ENCODE measurements at places on chromosomes 3 and 15. TPM values are rescaled to one million over a fixed set of nuclear protein-coding genes. Genes with fewer than 3 reads are reported as not detected.

The GHRL gene
- total RNA-seq = not detected

The GRM7 gene
- not detected for total RNA-seq

The PLA2G4E gene
- 50.0 TPM for total RNA-seq

The ARNT2 gene
- total RNA-seq = 2.2 TPM

The GADL1 gene
- not detected for total RNA-seq

The TMEM207 gene
- not detected for total RNA-seq

The SAXO2 gene
- total RNA-seq = 0.30 TPM

The TERC gene
- 69.6 TPM for total RNA-seq

The ARL6 gene
- total RNA-seq = 6.4 TPM

The C2CD4A gene
- not detected for total RNA-seq

The TUSC7 gene
- total RNA-seq = not detected

The MST1R gene
- total RNA-seq = 62.5 TPM

The BFSP2 gene
- total RNA-seq = not detected

The KBTBD13 gene
- not detected for total RNA-seq

The MIX23 gene
- 15.3 TPM for total RNA-seq

All from lower leg skin (tissue), 4 donors.